ENCODE measurements at places on chromosomes 2 and 18.

DNA sequence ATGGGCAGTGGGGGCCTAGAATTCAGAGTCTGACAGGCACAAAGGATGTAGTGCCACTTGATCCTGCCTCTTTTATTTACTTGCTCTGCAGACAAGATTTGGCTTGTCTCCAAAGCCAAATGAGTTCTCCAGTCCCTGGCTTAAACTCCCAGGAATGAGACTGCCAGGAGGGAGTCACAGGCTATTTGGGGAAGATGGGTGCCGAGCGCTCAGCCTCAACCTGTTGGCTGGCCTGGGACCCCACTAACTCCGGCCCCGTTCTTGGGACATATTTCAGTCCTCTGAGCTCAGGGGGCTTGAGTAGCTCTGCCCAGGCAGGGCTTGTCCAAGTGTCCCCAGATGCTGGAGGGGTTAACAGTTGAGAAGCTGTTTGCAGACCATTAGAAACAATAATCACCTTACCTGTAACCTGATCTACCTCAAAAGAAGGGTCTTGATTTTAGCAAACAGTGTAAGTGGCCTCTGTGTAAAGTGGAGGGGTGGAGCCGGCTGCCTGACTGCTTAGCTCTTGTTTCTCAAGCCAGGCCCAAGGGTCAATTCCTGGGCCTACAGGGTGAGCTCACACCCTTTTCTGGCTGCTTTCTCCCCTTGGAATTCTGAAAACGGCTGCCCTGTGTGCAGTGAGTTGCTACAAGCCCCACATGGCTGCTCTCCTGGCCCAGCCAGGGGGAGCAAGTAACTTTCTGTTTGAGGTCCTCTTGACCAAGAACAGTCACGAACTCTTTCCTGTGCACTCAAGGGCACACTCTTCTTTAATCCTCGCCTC lies 27.1 kb upstream of the FZD5 start:
- no peak for DNase-seq

- DNase-seq = no peak
These were observed 47.9 kb downstream of the RAB3GAP1 start for GRCh38 chr2:135099802-135100483.

DNA sequence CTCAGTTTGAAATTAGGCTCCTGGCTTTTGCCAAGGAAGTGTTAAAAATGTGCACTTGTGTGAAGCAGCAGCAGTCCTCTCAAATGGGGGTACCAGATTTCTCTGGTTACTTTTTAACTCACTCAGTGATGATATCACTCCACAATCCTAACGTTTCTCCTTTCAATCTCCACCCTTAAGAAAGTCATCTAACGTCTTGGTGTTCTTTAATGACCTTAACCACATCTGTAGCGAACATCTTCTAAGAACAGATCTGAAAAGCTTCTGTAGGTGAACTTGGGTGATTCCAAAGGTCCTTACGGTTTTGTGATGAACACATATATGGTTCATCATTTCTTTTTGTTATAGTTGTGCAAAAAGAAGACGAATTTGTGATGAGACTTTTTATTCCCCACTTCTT lies 73.2 kb downstream of the DOCK10 start:
- DNase-seq = no peak

DNA sequence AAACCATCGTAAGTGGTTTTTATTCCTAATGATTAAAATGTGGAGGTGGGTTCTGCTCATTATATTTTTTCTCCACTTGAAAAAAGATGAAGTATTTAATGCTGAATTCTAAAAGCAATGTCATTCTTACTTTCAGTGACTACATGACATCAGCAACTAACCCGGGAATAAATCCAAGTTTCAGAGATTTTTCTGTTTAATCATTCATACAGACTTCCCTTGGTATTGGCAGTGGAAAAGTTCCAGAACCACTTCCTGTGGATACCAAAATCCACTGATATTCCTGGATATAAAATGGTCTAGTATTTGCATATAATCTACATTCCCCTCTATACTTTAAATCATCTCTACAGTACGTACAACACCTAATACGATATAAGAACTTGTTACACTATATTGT lies 128.6 kb downstream of the ZNF532 start:
- peak; percentile 76 for DNase-seq

DNA sequence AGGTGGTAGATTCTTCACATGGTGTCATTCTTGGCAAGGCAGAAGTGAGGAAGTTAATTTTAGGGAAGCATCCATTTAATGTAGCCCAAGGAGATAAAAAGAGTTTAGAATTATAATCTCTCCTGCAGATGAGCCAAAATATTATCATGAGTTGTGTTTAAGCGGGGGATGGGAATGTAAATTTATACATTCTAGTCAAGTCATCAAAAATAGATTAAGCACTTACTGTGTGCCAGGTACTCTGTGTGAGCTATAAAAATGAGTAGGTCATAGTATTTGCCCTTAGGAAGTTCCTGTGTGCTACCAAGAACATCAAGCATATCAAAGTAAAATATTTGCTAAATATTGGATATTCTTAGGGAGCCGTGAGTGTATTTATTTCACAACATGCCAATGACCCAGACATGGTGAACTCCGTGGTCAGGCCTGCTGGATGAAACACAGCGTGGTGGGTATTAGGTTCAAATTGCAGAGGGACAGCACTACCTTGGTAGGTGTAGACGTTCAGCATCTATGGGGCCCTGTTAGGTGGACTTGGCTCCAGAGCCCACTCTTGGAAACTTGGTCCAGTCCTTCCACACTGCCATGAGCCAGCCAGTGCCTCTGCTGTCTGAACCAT lies 37.4 kb downstream of the MEIS1 start:
- DNase-seq = no peak

DNA sequence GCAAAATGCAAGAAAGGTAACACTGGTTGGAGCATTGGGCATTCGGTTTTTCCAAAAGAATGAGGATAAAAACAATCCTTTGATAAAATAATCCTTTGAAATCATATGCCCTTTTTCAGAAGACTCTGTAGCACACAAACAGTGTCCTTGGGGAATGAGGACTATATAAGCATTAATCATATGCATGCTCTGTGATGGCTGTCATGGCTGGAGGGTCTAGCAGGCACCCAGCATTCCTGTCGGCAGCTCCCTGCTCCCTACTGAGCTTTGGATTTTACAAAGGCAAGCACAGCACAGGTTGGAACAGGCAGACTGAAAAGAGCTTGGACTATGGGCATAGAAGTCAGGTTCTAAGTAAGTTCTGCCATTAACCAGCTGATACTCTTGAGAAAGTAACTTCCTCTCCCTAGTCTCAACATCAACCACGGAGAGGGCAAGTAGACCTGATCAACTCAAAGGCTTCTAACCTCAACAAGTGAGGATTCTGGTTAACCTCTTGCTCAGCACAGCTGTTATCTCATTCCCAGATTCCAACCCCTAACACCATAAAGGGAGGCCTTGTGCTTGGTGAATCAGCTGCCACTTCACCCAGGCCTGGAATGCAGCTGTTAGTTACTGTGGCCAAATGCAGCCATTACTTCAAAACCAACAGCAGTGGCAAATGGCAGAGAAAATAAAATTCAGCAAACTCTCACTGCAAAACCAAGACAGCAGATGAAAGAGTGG lies 29.5 kb downstream of the GALNT14 start:
- no peak for DNase-seq

- no peak for DNase-seq
These were observed 6.4 kb upstream of the SLC8A1 start for GRCh38 chr2:40458271-40458794.

DNA sequence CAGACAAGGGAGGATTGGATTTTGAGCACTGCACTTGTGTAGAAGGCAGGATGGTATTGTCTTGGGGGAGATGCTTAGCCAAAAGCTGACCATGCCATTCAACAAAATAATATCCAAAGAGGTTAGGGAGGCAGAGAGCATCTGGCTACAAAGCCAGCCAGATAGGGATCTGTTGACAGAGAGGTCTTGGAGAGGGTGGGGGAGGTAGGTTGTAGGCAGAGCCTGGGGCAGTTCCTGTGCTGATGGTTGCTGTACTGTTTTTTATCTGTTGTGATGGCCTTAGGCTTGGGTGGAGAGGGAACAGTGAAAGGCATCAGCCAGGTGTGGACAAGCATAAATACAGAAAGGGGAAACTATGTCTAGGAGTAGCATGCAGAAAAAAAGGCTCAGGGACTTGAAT lies 100.9 kb downstream of the AQP4 start:
- DNase-seq = no peak

GRCh38 chr2:27701676-27702075 lies 38.0 kb downstream of the SLC4A1AP start:
- peak; percentile 30 for DNase-seq

DNA sequence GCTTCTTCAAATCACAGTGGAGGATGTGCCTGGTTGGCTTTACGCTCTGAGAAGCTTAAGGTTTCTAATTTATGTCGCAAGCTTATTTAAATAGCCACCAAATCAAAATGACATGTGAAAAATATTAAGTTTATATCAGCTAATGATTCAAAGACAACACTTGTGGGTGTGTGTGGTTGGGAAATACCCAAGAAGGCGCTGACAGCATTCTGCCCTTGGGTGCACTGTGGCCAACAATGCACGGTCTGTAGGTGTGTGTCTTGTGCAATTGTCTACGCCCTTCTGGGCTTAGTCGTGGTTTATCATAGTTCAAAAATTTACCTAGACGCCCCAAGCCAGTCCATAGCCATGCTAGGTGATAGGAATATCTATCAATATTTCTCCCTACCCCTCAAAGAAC lies 60.9 kb downstream of the KCTD1 start:
- DNase-seq = no peak

- DNase-seq = peak; percentile 22
These were observed 2.4 kb downstream of the HNRNPLL start for GRCh38 chr2:38600242-38600891.

GRCh38 chr18:59267503-59268126 lies 5.6 kb downstream of the RAX start:
- no peak for DNase-seq

DNA sequence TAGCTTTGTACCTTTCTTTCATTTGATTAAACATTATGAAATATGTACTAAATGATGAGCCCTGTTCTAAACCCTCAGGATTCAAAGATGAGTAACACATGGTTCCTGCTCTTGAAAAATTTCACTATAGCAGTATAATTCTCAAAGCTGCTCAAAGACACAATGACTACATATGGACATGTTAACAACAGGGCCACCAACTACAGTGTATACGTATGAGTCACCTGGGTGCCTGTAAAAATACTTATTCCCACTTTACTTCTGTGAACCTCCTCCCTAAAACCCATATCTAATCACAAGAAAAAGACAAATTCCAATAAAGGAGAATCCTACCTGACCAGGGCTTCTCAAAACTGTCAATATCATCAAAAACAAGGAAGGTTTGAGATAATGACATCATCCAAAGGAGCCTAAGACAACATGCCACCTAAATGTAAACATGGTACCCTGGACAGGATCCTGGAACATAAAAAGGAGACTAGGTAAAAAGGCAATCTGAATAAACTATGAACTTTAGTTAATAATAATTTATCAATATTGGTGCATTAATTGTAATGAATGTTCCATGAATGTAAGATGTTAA lies 84.7 kb downstream of the FAM161A start:
- no peak for DNase-seq

GRCh38 chr2:96485751-96486651 lies 19.2 kb downstream of the NEURL3 start:
- DNase-seq = peak; percentile 23

GRCh38 chr2:169221745-169222369 lies 140.5 kb downstream of the LRP2 start:
- peak; percentile 38 for DNase-seq

GRCh38 chr2:70613521-70613920 lies 59.9 kb upstream of the TGFA start:
- DNase-seq = no peak

DNA sequence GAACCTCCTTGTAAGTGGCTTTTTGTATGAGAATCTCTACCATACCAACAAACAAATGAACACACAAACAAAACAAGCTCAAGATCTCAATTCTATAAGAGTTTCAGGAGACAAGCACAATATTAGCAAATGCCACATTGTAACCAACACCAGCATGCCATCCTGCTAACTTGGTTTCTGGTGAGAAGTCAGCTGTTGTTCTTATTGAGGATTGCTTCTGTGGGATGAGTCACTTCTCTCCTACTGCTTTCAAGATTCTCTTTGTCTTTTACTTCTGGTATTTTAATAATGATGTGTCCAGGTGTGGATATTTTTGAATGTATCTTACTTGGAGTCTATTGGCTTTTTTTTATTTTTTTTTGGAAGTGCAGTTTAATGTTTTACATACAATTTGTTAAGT lies 131.7 kb downstream of the BCL2L11 start:
- no peak for DNase-seq

DNA sequence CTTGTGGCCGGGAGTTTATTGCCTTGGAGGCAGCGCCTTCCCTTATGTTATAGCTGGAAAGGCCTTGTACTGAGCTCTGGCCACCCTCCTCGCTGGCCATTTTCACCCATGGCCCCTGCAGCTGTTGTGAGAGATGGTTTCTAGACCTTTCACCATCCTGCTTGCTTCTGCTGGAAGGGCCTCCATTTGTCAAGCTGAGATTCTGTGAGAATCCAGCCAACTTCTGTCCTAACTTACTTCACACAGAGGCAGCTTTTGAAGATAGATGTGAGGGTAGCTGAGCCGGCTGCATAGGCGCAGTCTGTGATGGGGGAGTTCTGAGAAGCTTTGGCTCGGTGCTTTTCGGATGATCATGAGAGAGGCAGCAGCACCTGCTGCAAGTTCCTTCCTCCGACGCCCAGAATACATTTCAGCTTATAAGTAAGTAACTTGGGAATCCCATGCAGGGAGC lies 8.7 kb downstream of the CTIF start:
- DNase-seq = no peak

DNA sequence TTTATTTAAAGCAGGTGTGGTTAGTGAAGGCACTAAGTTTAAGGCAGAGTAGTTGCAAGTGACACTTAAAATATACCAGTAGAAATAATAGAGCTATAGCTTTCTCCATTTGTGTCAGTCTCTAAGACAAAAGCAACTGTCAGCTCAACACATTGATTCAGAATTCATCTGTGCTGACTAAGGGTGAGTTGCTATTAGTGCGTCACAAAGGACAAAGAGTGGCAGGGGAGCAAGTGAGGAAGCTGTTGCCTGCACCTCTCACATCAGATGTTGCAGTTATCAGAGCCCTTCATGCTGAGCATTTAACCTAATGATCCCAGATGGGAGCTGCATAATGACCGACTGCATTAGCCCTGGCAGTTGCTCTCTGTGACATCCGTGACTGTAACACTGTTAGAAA lies 138.6 kb downstream of the DTNA start:
- DNase-seq = no peak

- no peak for DNase-seq
These were observed 88.9 kb upstream of the SERPINE2 start for GRCh38 chr2:224127871-224128501.
